ENCODE measurements at places on chromosomes 1 and 21.

DNA sequence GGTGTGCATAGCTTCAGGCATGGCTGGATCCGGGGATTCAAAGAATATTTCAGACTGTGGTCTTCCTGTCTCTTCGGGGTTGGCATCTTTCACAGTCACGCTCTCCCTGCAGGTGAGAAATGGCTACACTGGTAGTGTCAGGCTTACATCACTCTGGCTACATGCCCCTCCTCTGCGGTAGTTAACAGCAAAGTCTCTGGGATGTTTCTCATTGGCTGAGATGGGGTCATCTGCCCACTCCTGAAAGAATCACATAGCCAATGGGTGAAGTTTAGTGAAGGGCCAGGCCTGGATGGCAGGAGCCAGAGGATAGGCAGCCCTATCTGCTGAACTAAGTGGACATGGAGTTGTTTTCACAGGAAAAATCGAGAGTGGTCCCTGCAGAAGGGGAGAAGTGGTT is 356.5 kb downstream of the MATN1 start:
- DNase-seq: no peak

GRCh38 chr21:34688145-34688544 is 19.4 kb downstream of the CLIC6 start:
- DNase-seq: no peak

DNA sequence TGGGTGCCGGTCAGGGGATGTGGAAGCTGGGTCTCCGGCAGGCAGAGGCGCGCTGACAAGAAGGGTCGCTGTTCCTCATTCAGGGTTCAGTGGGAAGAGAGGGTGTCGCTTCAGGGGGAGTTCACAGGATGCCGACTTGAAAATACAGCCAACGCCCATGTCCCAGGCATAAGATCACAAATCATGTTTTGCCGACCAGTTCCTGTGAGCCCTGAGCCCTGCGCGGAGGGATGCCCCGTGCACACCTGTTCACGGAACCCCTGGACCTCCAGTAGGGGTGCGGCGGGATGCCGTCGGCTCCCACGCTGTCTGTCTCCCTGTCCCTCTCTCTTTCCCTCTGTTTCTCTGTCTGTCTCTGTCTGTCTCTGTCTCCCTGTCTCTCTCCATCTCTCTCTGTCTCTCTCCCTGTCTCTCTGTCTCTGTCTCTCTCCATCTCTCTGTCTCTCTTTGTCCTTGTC is 26.8 kb downstream of the TP73 start:
- no peak for DNase-seq

DNA sequence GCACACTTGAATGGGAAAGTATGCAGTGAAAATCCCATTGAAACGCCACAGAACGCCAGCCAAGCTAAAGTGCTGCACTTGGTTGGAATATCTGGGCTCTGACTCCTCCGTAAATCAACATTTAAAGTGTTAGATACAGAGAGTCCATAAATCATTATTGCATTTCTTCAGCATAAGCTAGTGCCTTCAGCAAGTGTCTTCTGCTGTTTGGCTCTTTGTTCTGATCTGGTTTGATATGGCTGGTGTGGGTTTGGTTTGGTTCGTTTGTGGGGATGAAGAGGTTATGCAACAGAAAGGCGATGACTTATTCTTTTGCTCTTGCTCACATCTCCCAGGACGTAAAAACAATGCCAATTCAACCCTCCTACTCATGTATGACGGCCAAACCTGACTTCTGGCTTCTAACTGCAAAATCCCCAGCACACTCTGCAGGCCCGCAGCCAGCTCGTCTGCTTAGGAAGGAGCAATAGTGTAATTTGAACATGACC is 121.8 kb upstream of the ERG start:
- DNase-seq: no peak

- no peak for DNase-seq
These were observed 362.4 kb downstream of the HHAT start for GRCh38 chr1:210691039-210691610.

GRCh38 chr1:23354245-23354644 is 10.2 kb upstream of the HNRNPR start:
- DNase-seq: no peak

GRCh38 chr1:183673605-183674323 is 20.6 kb upstream of the APOBEC4 start:
- DNase-seq: no peak

DNA sequence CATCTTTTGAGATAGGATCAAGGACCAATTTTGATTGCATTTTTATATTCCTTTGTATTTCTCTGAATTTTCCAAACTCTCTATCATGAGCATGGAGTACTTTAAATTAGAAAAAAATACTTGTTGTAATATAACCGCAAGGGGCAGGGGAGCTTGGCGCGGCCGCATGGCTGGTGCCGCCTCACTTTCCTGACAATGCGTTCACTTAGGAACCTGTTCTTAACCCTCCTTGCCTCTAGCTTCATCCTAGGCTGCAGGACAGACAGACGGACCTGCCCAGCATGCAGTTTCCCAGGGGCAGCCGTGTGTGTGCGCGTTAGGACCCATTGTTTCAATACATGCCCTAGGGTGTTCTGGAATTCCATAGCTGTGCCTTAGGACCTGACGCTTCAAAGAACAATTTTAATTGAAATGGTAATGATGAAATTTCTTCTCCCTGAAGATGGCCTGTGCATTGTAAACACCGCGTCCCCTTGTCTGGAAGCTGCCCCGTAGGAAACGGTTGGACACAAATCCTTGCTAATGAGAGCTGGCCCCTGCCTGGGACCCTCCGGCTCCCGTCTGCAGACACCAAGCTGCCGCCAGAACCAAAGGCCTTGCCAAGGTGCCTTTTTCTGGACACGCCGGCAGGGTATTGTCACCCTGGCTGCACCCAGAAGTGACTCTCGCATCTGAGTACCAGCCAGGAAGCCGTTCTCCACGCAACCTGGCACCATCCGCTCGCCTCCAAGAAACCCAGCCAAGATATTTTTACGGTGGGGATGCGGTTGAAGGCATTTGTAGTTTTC is 466.4 kb downstream of the NPHP4 start:
- no peak for DNase-seq

- DNase-seq: no peak
These were observed 47.1 kb upstream of the DYNLT5 start for GRCh38 chr1:66705110-66705509.

- no peak for DNase-seq
These were observed 23.6 kb downstream of the HTR6 start for GRCh38 chr1:19688041-19688842.

GRCh38 chr1:222940906-222941305 is 126.1 kb downstream of the DISP1 start:
- no peak for DNase-seq

- no peak for DNase-seq
These were observed 160.7 kb downstream of the IER5 start for GRCh38 chr1:181249186-181249585.

DNA sequence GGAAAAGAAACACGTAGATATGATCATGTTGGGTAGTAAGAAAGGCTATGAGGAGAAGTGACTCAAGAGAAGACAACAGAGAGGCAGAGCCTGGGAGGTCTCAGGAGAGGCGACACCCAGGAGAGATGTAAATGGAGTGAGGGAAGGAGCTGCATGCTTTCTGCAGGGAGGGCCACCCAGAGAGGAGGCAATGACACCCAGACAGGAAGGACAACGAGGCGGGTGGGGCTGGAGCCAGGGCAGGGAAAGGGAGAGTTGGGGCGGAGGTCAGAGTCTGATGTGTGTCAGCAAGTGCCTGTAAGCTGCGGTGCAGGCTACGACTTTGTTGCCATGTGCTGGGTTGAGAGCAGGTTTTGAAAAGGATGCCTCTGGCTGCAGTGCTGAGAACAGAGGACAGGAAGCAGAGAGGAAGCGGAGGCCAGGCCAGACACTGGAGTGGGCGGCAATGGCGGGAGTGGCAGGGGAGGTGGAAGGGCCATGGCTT is 31.3 kb downstream of the SLC1A7 start:
- no peak for DNase-seq

GRCh38 chr1:33410091-33410701 is 20.7 kb downstream of the PHC2 start:
- DNase-seq: no peak

GRCh38 chr1:248730507-248731335 is 24.8 kb downstream of the LYPD8 start:
- no peak for DNase-seq

GRCh38 chr1:76830373-76830772 is 36.9 kb upstream of the ST6GALNAC5 start:
- DNase-seq: no peak

DNA sequence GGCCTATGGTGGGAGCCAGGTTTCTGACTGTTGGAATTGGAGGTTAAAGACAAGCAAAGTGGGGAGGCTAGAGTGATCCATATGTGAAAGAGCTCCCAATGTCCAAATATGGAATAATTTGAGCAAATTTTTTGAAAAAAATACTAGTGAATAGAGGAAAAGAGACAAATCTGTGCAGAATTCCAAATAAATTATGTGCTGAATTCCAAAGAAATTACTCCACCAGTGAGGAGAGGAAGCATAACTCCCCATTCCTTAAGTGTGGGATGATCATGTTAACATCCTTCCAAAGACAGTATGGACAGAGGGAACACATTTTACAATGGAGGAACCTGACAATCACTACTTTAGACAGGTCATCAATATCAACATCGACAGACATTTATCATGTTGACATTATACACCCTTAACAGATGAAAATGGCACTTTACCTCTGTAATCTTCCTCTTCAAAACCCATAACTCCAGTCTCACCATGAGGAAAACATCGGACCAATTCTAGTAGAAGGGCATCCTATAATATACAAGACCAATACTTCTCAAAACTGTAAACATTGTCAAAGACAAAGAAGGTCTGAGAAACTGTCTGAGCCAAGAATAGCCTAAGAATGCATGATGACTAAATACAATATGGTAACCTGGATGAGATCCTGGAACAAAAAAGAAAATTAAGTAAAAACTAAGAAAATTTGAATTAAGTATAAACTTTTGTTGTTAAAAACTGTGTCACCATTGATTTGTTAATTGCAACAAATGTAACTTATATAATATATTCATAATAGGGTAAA is 71.5 kb upstream of the RGS4 start:
- DNase-seq: no peak

- DNase-seq: no peak
These were observed 12.1 kb upstream of the SLC45A3 start for GRCh38 chr1:205692423-205692822.

DNA sequence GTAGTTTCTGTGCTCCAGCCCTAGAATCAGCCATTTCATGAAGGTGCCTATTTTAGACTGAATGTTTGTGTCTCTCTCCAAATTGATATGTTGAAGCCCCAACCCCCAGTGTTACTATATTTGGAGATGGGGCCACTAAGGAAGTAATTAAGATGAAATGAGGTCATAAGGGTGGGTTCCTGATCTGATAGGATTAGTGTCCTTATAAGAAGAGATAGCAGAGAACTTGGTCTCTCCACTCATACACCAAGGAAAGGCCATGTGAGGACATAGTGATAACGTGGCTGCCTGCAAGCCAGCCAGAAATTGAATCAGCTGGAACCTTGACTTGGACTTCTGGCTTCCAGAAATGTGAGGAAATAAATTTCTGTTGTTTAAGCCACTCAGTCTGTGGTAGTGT is 12.3 kb downstream of the RAVER2 start:
- DNase-seq: no peak

GRCh38 chr1:61950418-61950817 is 208.1 kb downstream of the PATJ start:
- no peak for DNase-seq

DNA sequence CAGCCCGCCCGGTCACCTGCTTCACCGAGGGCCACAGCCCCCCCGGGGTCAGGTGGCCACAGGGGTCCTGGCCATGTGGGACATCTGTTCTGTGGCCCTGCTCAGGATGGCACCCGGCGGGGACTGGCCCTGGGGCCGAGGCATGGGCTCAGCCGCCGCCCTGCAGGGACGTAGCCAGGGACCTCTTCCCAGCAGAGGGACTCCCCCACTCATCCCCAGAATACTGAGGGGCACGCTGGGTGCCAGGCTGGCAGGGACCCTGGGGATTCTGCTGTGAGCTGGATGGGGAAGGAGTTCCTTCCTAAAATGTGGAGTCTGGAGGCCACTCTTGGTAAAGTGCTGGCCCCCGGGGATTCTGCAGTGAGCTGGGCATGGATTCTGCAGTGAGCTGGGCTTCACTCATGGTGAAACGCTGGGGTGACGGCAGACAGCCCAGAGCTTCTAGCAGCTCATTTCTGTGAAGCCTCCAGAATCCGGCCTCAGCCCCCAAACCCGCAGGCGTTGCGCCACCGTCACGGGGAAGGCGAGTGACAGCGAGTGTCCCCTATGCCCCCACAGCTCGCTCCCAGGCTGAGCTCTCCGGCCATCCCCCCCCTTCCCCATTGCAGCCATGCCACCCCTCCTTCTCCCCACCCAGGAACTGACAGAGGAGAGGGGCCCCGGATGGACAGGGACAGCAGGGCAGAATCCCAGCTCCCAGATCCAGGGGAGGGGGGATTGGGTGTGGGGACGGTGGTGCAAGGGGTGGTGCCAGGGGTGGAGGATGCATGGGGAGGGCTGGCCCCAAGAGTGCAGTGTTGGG is 1.4 kb downstream of the ITGB2 start:
- no peak for DNase-seq

- peak; percentile 59 for DNase-seq
These were observed 20.7 kb upstream of the CYP2J2 start for GRCh38 chr1:59947047-59947938.

DNA sequence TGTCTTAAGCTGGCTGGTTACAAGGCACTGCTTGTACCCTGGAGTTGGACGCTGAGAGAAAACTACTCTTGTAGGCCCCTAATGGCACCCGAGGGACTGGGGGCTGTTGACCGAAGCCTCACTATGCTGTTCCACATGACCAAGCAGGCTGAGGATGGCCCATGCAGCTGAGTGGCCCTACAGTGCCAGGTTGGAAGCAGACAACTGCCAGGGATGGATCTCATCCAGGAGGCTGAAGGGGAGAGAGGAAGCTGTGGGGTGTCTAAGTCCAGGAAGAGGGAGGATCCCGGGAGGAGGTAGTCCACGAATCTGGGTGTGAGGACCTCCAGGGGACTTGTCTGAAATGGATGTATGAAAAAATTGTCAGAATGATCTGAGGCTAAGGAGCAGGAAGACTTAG is 45.8 kb downstream of the FOXD2 start:
- DNase-seq: no peak

DNA sequence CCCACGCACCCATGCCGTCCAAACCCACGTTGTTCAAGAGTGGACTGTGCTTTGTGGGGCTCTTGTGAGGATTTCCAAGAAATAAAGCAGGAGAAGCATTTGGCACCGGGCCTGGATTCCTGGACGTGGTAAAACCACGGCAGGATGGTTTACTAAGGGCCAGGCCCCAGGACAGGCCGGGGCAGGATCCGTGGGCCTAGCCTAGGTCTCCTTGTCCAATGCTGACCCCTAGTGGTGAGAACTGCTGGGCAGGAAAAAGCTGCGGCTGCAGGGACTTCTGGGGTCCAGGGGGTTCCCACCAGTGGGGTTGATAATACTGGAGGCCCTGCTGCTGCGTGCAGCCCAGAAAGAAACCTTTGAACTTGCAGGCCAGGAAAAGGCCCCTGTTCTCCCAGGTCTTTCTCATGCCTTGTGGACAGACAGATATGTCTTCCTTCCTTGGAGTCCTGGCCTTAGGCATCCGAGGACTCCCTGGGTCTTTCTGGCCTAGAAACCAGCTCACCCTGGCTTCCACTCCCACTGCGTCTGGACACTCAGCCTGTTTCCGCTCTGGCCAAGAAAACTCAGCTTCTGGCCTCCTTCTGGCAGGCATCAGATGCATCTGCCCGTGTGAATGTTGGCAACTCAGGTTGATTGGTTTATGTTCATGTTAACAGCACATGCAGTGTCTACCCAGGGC is 106.9 kb upstream of the TMEM51 start:
- peak; percentile 49 for DNase-seq

GRCh38 chr21:39077876-39078275 is 105.4 kb downstream of the PSMG1 start:
- no peak for DNase-seq

- DNase-seq: no peak
These were observed 146.6 kb downstream of the SPATA46 start for GRCh38 chr1:162230096-162230495.

Data from activated CD4-positive, alpha-beta T cell treated with anti-CD3 and anti-CD28 coated beads, Interleukin-2, Interleukin-4, amounts not matched to agents 100 ng/mL and 50 ng/mL, durations not matched to agents 16 hours and 8 hours (primary cell).